Osteocyte (in vitro differentiated cells): ENCODE measurements at places on chromosomes 1 and 21.

GRCh38 chr1:145795257-145795881 is 28.5 kb downstream of the RNF115 start:
- no peak for DNase-seq

GRCh38 chr1:54764922-54765561 is 719 bp upstream of the PARS2 start:
- no peak for DNase-seq

DNA sequence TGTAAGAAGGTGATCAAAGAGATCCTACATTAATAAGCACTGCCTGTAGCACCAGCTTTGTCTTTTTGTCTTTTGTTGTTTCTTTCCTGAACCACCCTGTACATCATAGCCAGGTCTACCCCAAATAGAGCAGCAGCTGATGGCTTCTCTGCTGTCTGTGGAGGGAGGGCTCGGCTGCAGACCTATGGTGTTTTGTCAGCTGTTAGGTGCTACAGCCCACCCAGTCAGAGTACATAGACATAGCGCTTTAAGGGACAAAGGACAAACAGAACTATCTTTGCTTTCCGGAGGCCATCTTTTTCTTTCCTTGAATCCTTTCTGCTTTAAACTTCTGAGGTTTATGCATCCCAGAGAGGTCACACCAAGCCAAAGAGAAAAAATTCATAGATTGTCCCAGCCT is 258.1 kb downstream of the ZNF648 start:
- DNase-seq = no peak

DNA sequence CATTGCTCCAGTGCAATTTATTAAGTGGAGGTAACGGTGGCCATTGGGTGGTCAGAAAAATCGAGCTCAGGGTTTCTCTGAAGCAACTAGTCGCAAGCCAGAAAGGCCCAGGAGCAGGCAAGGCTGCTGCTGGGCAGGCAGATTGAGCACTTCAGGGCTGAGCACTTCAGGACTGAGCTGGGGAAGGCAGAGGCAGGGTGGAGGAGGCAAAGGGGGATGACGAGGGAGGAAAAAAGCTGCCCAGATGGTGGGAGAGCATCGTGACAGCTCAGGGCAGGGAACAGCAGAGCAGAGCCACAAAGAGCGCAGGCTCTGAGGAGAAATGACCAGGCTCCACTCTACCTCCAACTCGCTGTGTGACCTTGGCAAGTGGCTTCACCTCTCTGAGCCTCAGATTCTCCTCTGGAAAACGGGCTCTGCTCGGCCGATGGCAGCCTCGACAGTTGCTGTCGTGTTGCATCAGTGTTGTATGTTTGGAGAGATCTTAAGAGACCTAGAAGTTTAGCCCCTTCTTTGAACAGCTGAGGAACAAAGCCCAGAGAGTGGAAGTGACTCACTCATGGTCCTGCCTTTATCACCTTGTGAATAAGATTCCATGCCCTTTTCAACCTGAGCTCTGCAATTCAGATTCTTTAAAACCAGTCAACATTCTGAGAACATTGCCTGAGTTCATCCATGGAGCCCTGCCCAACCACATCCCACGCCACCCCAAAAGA is 141.4 kb downstream of the SYF2 start:
- no peak for DNase-seq
